ENCODE measurements at places on chromosomes 7 and 10. TPM values are rescaled to one million over a fixed set of nuclear protein-coding genes. Genes with fewer than 3 reads are reported as not detected.

- peak overlapping the region; percentile 69 for H3K27ac ChIP-seq
- no peak overlapping the region for H3K4me3 ChIP-seq
- no peak for DNase-seq
- H3K4me1 ChIP-seq, result peaks cover 38% of the 10 kb centered on the region
- no peaks in the 10 kb centered on the region for H3K36me3 ChIP-seq
Observed at GRCh38 chr10:49299816-49300139, 808 bp downstream of the C10orf71 start.

GRCh38 chr7:8365499-8366110 is 67.8 kb upstream of the NXPH1 start:
- H3K27ac ChIP-seq, result no peak overlapping the region
- no peaks in the 10 kb centered on the region for H3K27me3 ChIP-seq
- no peak overlapping the region for H3K4me3 ChIP-seq
- no peak for DNase-seq
- no peaks in the 10 kb centered on the region for H3K36me3 ChIP-seq
- no peaks in the 10 kb centered on the region for H3K4me1 ChIP-seq

DNA sequence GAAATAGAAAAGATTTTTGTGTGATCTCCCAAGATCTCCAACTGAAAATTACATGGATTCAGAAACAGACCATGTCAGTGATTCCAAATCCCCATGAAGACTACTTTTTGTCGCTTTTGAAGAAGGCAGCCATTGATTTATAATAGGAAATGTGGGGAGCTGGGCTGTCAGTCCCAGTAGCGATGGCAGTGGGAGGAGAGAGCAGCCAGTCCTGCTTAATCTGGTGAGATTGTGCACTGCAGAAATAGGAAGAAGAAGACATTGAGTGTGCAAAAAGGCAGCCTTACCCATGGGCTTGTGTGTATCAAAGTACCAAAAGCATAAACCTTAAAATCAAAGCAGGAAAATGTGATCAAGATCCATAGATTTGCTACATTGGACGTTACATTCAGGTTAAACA is 4.8 kb downstream of the ADRB1 start:
- H3K36me3 ChIP-seq, result no peaks in the 10 kb centered on the region
- H3K4me3 ChIP-seq, result no peak overlapping the region
- H3K27me3 ChIP-seq, result peaks cover 5% of the 10 kb centered on the region
- H3K27ac ChIP-seq, result no peak overlapping the region

GRCh38 chr10:79976999-79977398 is 28.1 kb upstream of the SFTPD start:
- no peaks in the 10 kb centered on the region for H3K36me3 ChIP-seq
- peaks cover 17% of the 10 kb centered on the region for H3K4me1 ChIP-seq
- H3K27me3 ChIP-seq, result no peaks in the 10 kb centered on the region
- H3K27ac ChIP-seq, result no peak overlapping the region

DNA sequence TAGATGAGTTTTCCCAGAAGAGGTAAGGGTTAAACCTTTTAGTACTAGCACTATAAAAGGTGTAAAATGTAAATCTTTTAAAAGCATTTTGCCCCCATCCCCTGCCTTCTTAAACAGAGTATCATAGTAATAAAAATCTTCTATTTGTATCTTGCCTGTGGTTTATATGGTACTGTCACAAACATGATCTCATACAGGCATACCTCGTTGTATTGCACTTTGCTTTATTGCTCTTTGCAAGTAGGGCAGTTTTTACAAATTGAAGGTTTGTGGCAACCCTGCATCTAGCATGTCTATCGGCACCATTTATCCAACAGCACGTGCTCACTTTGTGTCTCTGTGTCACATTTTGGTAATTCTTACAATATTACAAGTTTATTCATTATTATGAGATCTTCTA is 198.8 kb upstream of the YAE1 start:
- H3K27ac ChIP-seq, result no peak overlapping the region
- no peaks in the 10 kb centered on the region for H3K27me3 ChIP-seq
- H3K4me1 ChIP-seq, result no peaks in the 10 kb centered on the region
- no peak overlapping the region for H3K4me3 ChIP-seq
- no peak for DNase-seq
- no peaks in the 10 kb centered on the region for H3K36me3 ChIP-seq

- no peaks in the 10 kb centered on the region for H3K27me3 ChIP-seq
- H3K4me3 ChIP-seq, result no peak overlapping the region
- H3K27ac ChIP-seq, result no peak overlapping the region
- peaks cover 48% of the 10 kb centered on the region for H3K4me1 ChIP-seq
Observed at GRCh38 chr10:122132331-122132755, 138.8 kb upstream of the BTBD16 start.

- no peak overlapping the region for H3K4me3 ChIP-seq
- H3K36me3 ChIP-seq, result no peaks in the 10 kb centered on the region
- no peak overlapping the region for H3K27ac ChIP-seq
Observed at GRCh38 chr7:118179191-118179590, 4.8 kb upstream of the LSM8 start.

DNA sequence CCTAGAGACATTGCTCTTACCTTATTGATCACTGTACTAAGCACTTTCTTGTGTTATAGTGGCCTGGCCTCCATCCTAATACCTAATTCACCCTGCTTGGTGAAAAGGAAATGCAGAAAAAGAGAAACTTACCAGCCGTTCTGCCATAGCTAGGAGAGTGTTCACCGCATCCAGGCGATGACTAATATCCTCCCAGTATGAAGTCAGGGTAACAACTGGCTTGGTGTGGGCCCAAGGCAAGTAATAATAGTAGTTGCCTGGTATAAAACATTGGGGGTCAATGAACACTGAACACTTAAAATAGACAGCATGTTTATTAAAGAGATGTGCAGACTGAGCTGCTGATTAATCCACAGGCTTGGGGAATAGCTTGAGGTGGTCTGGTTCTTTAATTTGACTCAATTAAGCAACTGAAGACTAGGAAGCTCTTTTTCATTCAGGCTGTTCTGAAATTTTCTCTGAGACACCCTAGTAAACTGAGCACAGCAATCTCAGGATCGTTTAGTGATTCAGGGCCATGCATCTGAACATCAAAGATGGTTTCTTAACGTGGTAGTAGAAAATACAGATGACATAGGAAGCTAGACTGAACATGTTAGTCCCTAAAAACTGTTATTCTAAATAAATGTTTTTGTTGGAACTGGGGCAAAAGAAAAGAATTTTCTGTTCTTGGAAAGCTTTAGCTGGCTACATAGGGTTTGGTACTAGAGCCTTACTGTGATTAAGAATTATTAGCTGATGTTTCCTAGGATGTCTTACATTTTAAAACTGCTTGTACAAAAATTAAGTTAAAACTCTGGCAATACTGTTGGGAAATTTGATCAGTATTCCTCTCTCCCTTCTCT is 102.2 kb downstream of the MYOF start:
- H3K36me3 ChIP-seq, result peaks cover 2% of the 10 kb centered on the region
- no peak for DNase-seq
- H3K4me3 ChIP-seq, result no peak overlapping the region
- no peaks in the 10 kb centered on the region for H3K27me3 ChIP-seq

- DNase-seq, result no peak
- no peaks in the 10 kb centered on the region for H3K36me3 ChIP-seq
- no peak overlapping the region for H3K27ac ChIP-seq
- no peaks in the 10 kb centered on the region for H3K27me3 ChIP-seq
- no peaks in the 10 kb centered on the region for H3K4me1 ChIP-seq
Observed at GRCh38 chr7:92436612-92437445, 10.5 kb upstream of the GATAD1 start.

- H3K27ac ChIP-seq, result no peak overlapping the region
- H3K4me3 ChIP-seq, result no peak overlapping the region
- no peaks in the 10 kb centered on the region for H3K4me1 ChIP-seq
- no peaks in the 10 kb centered on the region for H3K36me3 ChIP-seq
- no peak for DNase-seq
Observed at GRCh38 chr7:122362473-122362872, 57.9 kb upstream of the FEZF1 start.

DNA sequence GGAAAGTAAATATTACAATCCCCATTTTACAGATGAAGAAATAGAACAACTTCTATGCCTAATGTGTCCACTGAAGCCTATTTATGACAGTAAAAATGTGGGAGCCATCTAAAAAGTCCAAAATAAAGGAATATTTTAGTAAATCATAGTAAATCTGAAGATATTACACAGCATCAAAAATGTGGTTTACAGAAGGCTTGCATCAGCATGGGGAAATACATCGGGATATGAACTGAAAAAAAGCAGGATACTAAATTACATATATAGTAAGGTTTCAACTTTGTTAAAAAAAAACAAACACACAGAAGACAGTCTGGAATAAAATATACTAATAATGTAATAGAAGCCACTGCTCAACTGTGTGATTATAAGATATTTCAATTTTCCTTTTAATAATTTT is 20.8 kb downstream of the CPA1 start:
- no peak overlapping the region for H3K4me3 ChIP-seq
- H3K4me1 ChIP-seq, result peaks cover 4% of the 10 kb centered on the region
- H3K36me3 ChIP-seq, result no peaks in the 10 kb centered on the region
- DNase-seq, result no peak
- H3K27ac ChIP-seq, result no peak overlapping the region

DNA sequence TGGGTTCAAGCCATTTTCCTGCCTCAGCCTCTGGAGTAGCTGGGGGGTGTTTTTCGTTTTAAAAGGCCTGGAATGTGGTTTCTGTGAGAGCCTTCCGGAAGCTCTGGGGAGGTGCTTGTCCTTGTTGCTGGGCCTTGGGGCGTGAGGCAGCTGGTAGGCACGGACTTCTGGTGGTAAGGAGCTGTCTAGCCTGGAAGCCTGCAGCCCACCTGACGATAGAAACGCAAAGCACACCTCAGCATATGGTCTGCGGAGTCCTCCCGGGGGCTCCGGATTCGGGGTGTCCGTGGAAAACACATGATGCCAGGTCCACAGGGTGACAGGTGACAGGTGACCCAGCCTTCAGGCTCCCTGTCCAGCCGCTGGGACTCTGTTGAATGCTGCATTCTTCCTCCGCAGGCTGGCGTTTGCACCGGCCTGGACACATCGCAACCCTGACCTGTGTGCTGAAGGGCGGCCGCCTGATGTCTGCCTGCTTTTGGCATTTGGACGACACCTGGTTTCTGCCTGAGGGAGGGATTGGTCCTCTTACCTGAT is 37.3 kb downstream of the INPP5A start:
- H3K36me3 ChIP-seq, result no peaks in the 10 kb centered on the region
- DNase-seq, result no peak
- peaks cover 79% of the 10 kb centered on the region for H3K4me1 ChIP-seq
- peak overlapping the region; percentile 23 for H3K4me3 ChIP-seq
- no peak overlapping the region for H3K27ac ChIP-seq

DNA sequence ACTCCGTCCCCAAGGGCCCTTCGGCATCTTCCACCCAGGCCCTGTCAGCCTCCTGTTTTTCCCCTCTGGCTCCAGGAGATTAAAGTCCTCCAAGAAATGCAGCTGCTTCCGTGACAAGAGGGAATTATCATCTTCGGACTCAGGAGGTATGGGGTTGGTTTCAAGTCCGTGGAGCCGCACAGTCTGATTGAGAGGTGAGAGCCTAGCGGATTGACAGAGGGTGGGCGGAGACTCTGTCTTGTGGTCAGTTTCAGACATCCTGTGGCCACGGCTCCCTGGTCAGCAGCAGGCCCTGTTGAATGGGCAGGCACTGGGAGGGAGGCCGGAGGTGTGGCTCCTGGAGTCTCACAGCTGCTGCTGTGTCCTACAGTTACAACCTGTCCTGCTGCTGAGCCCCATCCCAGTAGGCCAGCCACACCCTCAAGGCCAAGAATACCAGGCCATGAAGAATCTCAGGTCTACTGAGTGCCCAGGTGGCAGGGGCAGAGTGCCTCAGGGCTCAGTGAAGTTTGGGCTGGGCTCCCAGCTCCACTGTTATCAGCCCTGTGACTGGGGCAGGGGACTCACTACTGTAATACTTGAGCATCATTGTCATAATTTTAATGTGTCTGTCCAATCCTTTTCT is 49.3 kb upstream of the ZNF716 start:
- H3K27me3 ChIP-seq, result no peaks in the 10 kb centered on the region
- no peak overlapping the region for H3K27ac ChIP-seq
- H3K4me3 ChIP-seq, result no peak overlapping the region
- no peaks in the 10 kb centered on the region for H3K4me1 ChIP-seq

DNA sequence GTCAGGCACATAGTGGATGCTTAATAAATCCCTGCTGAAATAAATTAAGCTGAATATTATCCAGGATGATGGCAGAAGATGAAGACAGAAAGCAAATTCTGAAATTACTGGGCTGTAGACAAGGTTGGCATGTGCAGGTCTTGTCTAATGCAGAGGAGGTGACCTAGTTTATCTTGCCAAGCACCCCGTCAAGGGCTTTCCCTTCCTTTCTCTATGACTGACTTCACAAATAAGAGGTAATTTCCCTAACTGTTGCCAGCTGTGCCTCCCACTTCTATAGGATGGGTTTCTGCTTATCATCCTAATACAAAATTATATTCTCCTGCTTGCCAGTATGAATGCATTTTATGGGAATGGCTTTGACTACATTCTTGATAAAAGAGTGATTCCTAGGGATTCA is 38.0 kb downstream of the LHFPL3 start:
- DNase-seq, result no peak
- no peaks in the 10 kb centered on the region for H3K27me3 ChIP-seq
- no peaks in the 10 kb centered on the region for H3K36me3 ChIP-seq
- H3K4me1 ChIP-seq, result no peaks in the 10 kb centered on the region
- H3K27ac ChIP-seq, result no peak overlapping the region
- H3K4me3 ChIP-seq, result no peak overlapping the region

GRCh38 chr10:51911723-51912122 is 212.3 kb upstream of the CSTF2T start:
- H3K27ac ChIP-seq, result no peak overlapping the region
- no peak overlapping the region for H3K4me3 ChIP-seq
- no peak for DNase-seq
- H3K4me1 ChIP-seq, result peaks cover 57% of the 10 kb centered on the region
- no peaks in the 10 kb centered on the region for H3K27me3 ChIP-seq

DNA sequence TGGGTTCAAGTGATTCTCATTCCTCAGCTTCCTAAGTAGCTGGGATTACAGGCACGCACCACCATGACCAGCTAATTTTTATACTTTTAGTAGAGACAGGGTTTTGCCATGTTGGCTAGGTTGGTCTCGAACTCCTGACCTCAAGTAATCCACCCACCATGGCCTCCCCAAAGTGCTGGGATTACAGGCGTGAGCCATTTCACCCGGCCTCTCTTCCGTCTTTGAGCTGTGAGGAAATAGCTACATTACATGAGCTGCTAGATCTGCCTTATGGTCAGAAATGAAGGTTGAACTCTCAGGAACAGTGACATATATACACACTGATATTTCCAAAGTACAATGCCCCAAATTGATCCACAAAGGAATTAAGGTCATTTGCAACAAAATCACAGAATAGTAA is 2.4 kb downstream of the BLVRA start:
- H3K4me3 ChIP-seq, result no peak overlapping the region
- H3K4me1 ChIP-seq, result peaks cover 24% of the 10 kb centered on the region
- no peak overlapping the region for H3K27ac ChIP-seq
- H3K27me3 ChIP-seq, result no peaks in the 10 kb centered on the region
- no peaks in the 10 kb centered on the region for H3K36me3 ChIP-seq
- DNase-seq, result no peak

GRCh38 chr7:111159426-111159825 is 68.5 kb downstream of the LRRN3 start:
- peak overlapping the region; percentile 43 for H3K27ac ChIP-seq
- peaks cover 5% of the 10 kb centered on the region for H3K4me1 ChIP-seq
- DNase-seq, result no peak
- H3K4me3 ChIP-seq, result no peak overlapping the region

Gene NKX1-2
- total RNA-seq, result not detected

Gene ANKRD22
- total RNA-seq, result not detected

Gene OPN1SW
- not detected for total RNA-seq

Gene EPHB4
- total RNA-seq, result 29.4 TPM

Gene CREB5
- total RNA-seq, result 44.4 TPM

Gene PON1
- not detected for total RNA-seq

Gene EBLN1
- total RNA-seq, result not detected

Gene LIPJ
- total RNA-seq, result not detected

All from thoracic aorta (tissue), 2 donors.